ENCODE measurements at places on chromosomes 7 and 10.

DNA sequence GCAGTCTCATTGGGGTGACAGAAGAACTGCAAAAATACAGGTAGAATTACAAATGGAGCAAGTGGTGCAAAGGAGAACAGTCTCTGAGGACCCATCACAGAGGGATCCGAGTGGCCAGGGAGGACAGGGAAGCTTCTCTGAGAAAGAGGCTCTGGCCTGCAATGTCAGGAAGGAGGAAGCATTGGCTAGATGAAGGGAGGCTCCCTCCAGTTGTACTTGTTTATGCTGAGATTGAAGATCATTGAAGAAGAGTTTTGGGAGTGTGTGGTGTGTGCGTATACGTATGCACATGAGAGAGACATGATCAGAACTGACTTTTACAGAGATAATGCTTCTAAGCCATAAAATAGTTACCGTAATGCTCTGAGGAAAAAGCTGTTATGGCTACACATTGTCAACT lies 274.7 kb upstream of the FZD8 start:
- DNase-seq: no peak

DNA sequence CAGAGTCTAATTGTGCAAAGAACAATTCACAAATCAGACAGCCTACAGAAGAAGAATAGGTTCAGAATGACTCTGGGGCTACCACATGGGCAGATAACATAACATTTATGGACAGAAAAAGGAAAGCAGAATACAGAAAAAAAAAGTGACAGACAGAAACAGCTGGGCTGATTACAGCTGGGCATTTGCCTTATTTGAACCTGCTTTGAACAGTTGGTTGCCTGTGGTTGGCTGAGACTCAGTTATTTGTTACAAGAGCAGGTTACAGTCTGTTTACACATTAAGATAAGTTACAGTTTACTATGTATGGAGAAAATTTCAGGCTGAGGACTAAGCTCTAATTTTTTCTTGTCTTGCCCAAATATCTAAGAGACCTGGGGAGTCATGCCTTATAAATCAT lies 327.2 kb downstream of the GALNT17 start:
- no peak for DNase-seq

GRCh38 chr10:86403183-86403797 lies 36.7 kb upstream of the GRID1 start:
- no peak for DNase-seq

DNA sequence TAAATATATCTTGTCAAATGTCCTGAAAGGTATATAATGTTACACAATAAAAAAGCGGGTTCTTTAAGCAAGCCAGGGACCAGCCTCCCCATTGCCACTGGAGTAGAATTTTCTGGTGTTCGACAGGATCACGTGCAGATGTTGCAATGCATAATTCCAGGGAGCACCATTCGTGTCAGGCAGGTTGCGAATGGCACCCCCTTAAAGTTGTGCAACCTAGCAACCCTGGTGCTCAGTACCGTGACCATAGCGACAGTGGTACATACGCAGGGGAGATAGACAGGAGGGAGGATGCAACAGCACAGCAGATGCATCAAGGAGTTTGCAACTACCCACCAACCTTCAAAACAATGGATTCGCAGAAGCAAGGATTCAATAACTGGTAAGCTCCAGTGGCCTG lies 6.6 kb upstream of the BMPR1A start:
- no peak for DNase-seq

GRCh38 chr7:150910996-150911422 lies 58.7 kb downstream of the AOC1 start:
- no peak for DNase-seq

DNA sequence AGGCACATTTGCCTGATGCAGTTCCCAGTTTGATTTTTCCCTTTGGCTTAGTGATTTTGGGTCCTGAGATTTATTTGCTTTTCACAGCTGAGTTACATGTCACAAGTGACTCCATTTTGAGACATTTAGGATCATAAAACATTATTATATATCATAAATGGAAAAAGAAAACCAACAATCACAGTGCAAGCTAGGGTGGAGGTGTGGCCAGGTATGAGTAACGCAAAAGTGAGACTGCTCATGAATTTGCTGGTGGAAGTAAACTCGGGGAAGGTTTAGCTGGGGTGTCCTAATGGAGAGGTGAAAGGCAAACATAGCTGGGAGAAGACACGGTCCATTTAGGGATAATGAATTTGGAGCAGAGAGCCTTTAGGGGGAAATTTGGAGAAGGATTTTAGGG lies 21.7 kb upstream of the UCN3 start:
- DNase-seq: no peak

- no peak for DNase-seq
These were observed 38.9 kb downstream of the PRSS2 start for GRCh38 chr7:142809671-142810070.

DNA sequence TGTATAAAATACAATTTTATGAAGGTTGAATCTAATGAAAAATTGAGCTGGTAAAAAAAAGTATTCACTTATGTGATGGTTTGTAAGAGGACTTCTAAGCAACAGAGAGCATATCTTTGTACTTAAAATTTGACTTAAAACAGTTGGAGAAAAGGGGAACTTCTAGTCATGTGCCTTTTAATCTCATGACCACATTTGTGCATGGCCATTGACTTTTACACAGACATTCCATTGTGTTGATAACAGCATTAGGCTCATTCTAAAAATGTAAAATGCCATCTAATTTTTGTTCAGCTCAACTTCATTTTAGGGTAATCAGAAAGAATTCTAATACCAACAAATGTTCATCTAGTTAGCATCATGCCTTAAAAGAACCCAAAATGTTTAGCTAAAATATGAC lies 119.9 kb downstream of the HPSE2 start:
- DNase-seq: no peak

GRCh38 chr7:39073432-39073831 lies 95.7 kb downstream of the POU6F2 start:
- no peak for DNase-seq

- no peak for DNase-seq
These were observed 54.1 kb downstream of the NRAP start for GRCh38 chr10:113609704-113610108.

DNA sequence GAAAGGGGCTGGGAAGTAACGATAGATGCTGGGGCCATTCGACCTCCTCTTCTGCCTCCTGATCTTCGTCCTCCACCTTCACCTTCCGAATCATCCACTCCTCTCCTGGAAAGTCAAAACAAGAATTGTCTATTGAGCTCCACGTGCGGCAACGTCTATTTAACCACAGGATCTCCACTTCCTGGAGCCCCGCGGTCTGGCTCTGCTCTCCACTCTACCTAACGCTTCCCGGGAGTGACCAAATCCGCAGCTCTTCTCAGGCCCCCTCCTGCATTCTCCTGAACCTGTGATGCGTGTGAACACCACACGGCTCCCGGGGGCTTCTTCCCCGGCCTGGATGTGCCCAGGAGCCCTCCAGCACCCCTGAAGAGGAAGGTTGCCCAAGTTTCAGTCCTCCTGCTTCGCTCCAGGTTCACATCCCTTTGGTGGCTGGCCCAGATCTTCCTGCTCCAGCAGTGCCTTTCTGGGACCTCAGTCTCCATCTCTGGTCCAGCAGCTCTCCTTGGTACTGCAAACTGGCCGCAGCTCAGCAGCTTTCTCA lies 7.2 kb downstream of the ZNF467 start:
- DNase-seq: no peak

- DNase-seq: no peak
These were observed 4.1 kb downstream of the FHIP2A start for GRCh38 chr10:114825513-114826253.

GRCh38 chr10:49174261-49174925 lies 13.8 kb downstream of the TMEM273 start:
- no peak for DNase-seq

DNA sequence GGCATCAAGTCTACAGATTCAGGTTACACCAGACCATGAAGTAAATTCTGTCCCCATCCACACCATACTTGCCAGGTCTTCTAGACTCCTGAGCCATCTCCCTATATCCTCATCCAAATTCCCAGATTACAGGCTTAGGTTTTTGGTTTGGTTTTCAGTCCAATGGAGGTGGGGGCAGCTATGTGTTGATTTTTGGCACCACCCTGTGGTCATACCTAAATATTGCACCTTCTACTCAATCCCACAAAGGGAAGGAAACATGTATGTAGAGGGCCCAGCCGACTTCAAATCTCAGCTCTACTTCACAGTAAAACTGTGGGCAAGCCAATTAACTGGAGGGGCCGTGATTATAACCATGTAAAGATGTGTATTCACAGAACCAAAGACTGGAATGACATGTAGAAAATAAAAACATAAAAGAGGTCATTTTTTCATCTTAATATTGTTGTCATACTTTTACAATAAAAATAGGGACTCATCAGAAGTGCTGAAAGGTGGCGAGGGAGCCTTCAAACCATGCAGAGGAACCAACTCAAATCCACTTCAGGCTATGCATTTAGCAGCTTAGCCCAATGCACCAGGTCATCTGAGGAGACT lies 19.8 kb downstream of the ERCC6 start:
- peak; percentile 46 for DNase-seq

- no peak for DNase-seq
These were observed 138.2 kb downstream of the RPS24 start for GRCh38 chr10:78171633-78172400.

GRCh38 chr7:90290244-90291113 lies 30.6 kb downstream of the FAM237B start:
- no peak for DNase-seq

GRCh38 chr7:51102828-51103227 lies 213.8 kb downstream of the COBL start:
- DNase-seq: no peak

- DNase-seq: no peak
These were observed 62.6 kb downstream of the CUL2 start for GRCh38 chr10:35027567-35027966.

DNA sequence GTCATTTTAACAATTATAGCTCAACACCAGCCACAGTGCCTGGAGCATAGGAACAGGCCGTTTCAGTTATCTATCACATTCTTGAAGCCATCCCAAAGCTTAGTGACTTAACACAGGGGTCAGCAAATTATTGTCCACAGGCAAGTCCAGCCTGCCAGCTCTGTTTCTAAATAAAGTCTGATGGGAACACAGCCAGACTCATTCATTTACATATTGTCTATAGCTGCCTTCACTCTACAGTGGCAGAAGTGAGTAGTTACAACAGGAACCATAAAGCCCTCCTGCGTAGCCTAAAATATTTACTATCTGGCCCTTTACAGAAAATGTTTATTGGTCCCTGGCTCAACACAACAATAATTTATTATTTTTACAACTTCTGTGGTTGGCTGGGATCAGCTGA lies 407.5 kb upstream of the AUTS2 start:
- DNase-seq: no peak

DNA sequence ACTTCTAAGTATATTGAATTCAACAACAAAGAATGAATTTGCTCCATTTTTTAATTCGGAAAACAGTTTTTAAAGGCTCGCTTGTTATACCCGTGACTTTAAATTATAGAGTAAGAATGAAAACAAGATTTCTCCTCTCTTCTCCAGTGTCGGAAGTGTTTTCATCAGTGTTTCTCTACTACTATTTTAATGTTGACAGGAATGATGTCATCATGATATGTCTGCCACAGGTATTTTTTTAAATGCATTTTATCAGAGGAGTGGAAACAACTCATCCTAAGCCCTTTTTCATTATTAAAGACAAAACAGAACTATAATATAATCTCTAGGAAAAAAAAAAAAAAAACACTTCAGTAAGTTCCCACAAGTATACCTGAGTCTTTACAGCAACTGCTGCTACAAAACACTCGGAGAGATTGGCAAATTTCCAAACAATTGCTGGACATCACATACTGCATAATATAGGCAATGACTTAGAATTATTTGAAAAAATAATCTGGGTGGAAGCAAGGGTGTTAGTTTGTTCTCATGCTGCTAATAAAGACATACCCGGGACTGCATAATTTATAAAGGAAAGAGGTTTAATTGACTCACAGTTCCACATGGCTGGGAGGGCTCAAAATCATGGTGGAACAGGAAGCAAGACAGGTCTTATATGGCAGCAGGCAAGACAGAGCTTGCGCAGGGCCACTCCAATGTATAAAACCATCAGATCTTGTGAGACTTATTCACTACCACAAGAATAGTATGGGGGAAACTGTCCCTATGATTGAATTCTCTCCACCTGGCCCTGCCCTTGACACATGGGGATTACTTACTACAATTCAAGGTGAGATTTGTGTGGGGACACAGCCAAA lies 4.8 kb upstream of the RNF32 start:
- no peak for DNase-seq

- no peak for DNase-seq
These were observed 116.2 kb downstream of the LRMDA start for GRCh38 chr10:75547391-75548298.

- DNase-seq: no peak
These were observed 147.2 kb upstream of the EEPD1 start for GRCh38 chr7:36005876-36006275.

DNA sequence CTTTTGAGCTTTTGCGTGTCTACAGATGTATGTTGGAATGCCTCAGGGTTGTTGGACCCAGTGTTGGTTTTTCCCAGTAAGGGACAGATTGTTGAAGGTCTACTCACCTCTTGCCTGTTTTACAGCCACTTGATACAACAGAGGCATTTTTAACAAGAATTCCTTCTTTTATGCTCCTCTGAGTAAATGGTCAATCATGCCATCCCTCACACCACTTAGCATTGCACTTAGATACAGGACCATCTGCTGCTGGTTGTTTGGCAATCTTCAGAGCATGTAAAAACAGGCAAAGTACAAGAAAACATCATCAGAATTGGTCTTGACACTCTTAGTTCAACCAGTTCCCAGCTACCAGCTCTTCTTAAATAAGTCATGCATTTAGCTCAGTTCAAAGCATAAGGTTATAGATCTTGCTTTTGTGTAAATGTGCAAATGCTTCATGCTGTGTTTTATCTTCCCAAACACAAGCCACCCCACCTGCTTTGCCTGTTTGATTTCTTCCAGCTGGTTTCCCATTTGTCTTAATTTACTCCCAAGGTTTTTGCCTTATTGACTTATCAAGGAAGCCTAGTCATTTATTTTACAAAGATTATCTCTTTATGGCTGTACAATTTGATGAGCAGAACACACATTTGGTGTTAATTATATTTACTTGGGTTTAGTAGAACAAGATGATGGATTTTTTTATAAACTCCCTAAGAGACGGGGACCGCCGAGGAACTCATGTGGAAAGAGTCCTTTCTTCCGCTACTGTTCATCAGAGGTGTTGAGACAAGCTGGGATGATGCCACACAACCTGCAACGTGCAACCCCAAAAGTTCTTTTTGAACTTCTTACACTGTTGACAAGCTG lies 136.6 kb downstream of the AHR start:
- DNase-seq: no peak

DNA sequence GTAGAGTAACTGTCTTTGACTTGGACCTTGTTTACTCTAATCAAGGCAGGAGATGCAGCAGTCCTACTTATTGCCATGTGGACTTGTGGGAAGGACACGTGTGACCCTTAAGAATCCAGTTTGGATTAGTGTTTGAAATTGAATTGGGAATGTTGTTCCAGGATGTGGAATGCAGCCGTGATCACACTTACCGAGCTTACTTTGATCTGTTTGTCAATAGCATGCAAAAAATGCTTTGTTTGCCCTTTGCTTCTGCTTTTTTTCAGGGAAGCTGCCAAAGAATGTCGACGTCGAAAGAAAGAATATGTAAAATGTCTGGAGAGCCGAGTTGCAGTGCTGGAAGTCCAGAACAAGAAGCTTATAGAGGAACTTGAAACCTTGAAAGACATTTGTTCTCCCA lies 84.7 kb downstream of the CREM start:
- no peak for DNase-seq
